Activated T-cell treated with anti-CD3 and anti-CD28 coated beads, Interleukin-2, amount 50 U/mL, for 72 hours (primary cell): ENCODE measurements at places on chromosomes 7 and 10.
A peak's percentile ranks its signal among the peaks of the same experiment; 100 is the strongest.

DNA sequence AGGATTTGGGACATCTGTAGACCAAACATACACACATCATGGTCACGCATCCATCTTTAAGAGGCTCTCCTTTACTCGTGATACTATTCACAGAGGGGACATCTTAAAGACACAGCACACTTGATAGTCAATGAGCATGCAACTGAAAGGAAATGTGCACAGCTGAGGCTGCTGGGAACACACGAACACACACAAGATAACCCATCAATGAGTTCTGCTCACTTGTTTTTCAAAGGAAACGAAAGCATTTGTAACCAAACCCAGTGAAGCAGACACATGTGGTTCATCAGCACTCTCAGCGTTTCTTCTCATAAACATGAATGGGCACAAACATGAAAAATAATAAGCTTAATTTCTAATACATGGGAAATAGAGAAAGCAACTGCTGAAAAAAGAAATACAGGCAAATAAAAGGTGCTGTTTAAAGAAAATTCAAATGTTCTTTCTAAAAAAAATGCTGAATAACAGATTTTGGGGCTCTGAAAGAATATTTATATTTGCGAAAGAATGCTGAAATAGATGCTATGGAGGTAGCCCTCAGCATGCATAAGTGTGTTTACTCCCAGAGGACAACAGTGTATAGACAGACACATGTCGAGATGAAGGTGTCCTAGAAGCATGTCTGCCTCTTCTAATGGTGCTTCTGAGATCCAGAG lies 59.7 kb upstream of the LAMB4 start:
- DNase-seq = no peak

DNA sequence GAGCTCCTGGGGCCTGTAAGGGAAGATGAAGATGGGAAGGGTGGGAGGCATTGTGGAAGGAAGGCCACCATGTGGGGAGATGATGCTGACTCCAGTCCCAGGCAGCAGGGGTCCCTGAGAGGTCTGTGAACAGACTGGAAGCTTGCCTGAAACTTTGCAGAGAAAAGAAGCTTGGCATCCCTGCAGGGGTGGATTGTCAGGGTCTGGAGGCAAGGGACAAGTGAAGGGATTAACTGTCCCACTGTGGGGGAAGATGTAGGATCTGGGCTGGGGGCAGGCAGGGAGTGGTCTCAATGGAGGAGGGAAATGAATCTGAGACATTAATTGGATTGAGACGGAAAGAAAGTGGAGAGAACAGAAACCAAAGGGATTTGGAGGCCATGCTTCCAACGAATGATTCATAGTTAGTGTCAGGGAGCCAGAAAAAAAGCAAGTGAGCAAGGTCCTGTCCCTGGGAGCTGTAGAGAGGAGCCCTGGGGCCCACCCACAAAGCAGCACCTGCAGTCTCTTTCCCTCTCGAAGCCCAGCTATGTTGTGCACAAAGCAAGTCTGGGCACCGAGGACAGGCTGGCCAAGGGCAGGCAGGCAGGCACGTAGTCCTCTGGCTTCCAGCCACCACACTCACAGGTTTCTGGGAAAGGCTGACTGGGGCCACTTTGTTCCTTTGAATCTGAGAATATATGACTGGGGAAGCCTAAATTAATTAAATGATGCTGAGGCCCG lies 4.7 kb upstream of the SLC18A3 start:
- DNase-seq = no peak

DNA sequence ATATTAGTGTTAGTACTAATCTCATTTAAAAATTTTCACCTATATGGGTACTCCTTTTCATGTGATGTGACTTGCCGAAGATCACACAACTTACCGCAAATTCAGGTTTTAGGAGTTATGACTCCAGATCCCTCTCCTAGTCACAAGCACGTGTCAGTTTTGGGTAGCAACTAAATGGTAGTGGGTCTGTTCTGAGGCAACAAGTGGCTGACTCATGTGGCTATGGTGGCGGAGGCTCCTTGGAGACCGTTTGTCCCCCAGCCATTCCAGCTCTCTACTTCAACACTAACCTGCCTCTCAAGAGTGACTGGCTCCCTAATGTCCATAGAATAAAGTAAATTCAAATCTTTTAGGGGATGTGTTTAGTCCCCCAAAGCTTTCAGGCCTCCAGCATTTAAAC lies 39.5 kb downstream of the MRC1 start:
- no peak for DNase-seq

DNA sequence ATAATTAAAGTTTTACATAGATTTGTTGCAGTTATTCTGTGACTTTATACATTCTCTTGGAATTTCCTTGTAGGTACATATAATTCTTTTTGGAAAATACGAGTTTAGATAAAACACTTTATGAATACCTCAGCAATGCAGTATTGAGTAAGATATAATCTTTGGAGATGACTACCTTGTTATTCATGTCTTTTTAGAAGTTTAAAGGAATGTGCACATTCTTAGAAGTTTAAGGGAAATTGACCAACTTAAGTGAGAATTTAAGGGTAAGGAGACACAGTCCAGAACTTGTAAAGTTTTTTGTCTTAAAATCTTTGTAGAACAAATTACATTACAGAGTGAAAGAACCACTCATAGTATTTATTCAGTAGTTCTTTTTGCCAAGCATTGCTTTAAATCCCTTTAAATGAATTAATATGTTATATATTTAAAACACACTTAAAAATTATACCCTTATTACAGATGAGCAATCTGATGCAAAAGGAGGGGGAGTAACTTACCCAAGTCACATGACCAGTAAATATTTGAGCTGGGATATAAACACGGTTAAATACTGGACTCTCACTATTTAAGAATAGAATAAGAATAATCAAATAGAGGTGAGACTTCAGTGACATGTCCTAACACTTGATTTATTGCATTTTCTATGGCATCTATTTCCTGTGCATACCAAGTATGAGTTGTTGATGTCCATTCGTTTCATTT lies 139.5 kb upstream of the FERD3L start:
- no peak for DNase-seq

DNA sequence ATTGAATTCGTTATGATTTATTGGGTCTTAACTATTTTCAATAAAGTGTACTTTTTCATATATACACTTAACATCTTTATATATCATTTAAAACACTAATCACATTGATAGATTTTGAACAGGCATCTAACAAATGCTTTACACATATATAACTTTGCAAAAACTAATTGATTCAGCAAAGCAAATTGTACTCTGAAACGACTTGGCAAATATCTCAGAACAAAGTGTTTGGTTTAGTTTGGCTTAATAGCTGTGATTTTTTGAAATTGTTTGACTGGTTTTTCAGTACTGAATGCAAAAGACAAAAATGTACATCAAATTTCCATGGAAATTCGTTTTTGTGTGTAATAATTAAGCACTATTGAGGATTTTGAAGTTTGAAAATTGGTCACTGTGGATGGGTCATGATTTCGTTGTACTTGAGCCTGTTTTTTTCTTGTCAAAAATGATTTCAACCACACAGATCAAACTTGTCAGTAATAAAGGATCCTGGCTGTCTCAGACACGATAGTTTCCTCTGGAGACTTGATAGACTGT lies 125.3 kb upstream of the SLC25A13 start:
- no peak for DNase-seq

DNA sequence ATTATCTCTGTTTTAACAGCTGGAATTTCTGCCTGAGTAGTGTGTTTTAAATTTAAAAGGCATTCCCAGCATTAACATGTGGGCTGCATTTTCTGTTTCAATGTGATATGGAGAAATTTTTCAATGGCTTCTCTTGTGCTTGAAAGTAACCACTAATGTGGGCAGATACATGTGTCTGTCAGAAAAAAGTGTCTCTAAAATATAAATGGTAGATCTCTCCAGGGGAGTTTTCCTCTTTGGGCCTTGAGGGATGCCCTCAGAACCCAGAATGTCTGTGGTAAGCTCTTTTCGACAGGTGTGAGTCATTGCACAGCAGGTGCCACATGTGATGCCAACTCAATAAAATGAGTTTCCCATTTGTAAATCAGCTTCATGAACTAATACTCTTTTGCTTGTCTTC lies 221.1 kb downstream of the SEMA3E start:
- no peak for DNase-seq

GRCh38 chr7:42002654-42003053 lies 234.4 kb downstream of the GLI3 start:
- no peak for DNase-seq

DNA sequence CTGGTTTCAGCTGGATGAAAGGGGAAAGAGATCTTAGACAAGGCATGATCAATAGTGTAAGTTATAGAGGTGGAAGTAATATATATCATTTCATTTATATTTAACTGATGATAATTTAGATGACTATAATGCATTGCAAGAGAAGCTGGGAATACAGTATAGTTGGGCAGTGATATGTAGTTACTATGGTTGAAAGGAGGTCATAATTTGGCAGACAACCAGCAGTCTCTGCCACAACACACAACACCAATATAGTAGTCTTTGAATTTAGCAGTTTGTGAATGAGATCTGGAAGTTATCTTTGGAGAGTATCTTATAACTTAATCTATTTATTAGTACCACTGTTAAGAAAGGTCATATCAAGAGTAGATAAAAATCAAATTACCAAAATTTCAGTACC lies 39.9 kb downstream of the TAX1BP1 start:
- no peak for DNase-seq

DNA sequence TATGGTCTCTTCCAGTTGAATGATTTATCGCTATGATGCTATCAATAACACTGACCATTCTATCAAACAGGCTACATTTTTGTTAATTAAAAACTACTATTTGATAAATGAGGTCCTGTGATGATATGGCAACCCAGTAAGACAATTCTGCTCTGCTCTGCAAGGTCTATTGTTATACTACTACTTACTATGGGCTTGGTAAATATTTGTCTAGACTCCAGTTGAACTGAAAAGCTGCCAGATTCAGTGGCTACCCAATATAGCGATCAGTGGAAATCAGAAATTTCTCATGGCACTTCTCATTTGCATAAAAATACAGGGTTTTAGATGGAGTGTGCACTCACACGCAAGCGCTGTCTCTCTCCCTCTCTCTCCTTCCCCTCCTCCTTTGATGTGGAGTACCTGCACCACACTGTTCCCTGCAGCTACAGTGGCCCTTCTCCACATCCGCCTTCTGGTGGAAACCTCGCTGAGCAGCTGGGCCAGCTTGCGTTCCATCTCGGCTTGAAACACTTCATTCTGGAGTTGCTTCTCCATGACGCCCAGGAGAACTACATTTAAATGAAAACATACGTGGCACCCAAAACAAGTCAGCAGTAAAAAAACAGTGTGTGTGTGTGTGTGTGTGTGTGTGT lies 77.9 kb downstream of the KIAA1549 start:
- peak; percentile 65 for DNase-seq

DNA sequence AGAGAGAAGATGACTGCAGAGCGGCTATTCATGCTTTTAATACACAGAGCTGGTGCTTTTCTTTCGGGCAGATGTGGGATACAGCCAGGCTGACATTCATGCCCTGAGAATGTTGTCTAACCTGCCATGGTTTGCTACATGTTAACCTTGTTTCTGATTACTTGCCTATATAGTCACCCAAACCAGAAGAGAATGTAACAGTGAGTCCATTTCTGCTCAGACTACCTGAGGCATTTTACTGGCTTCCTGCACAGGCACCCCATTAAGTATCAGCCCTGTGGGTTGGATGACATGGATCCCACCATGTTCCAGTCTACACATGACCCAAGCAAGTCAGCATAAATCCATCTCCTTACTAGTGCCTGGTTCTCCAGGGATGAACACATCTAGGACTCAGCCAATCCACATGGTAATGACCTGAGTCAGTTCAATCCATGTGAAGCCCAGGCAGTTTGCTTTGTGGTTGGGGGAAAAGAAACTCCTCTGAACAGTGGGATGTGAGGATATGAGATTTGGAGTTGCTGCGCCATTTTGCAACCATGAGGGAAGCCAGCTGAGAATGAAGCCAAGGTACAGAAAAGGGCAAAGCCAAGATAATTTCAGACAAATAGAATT lies 55.7 kb upstream of the MKX start:
- DNase-seq = no peak

- no peak for DNase-seq
Observed at GRCh38 chr7:83702446-83702845, 53.5 kb upstream of the SEMA3E start.

DNA sequence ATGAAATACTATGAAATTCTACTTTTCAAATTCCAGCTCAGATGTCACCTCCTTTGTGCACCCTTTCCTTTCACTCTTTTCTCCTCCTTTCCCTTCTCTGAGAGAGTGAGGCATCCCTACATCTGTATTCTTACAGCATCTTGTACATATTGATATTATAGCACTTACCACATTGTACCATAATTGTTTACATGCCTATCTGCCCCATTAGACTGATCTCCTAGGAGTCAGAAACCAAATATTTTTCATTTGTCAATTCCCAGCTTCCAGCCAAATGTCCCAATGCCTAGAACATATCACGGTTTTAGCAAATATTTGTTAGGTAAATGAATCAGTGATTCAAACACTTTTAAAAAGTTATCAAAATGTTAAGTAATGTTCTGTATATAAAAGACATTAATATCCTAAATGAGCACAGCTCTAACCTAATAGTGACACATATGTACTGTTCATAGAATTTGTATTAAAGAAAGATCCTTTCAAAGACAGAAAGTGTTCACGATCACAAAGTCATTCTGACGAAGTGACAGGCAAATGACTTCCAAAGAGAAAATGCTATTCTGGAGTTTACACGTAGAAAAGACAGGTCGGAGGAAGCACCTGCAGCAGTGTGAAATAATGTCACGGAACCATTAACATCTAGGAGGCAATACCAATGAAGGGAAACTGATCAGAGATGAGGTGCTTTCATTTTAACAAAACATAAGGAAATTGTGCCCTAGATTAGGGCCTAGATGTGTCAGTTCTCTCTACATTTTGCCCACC lies 774.2 kb downstream of the MAGI2 start:
- DNase-seq = no peak

DNA sequence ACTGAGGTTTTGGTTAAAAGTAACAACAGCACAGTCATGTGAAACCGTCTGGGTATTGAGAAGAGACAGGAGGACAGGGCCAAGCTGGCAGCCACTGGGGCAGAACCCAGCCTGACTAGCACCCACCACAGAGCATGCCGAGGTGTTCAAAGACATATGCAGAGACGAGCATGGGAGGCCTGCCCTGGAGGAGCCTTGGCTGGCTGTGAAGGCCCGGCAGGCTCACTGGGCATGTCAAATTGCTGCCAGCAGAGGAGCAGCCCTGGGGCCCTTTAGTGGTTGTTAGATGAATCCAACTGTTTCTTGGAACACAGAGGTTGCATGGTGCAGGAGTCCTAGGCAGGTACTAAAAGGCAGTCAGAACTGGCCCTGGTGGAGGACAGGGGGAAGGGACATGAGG lies 5.0 kb upstream of the GDF2 start:
- DNase-seq = no peak
